T1000 (cell line): ENCODE measurements at places on chromosomes 12 and 14.

DNA sequence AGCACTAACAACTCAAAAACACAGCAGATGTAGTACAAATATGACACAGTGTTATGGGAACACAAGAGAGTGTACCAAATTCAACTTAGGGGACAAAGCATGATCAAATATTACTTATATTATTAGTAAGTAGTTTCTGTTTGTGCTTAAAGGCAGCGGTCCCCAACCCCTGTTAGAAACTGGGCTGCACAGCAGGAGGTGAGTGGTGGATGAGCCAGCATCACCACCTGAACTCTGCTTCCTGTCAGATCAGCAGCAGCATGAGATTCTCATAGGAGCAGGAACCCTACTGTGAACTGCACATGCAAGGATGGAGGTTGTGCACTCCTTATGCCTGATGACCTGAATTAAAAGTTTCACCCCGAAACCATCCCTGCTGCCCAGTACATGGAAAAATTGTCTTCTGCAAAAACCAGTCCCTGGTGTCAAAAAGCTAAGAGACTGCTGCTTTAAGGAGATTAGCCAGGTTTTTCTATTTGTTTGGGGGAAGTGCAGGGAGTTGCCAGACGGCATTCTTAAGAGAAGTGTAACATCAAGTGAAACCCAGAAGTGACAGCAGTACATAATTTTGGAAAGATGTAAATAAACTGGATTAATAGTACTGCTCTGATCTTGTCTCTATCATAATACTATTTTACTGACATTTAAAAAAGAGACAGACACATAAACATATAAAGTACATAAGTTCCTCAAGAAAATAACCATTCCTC is 26.7 kb downstream of the GTF2A1 start:
- DNase-seq: no peak

DNA sequence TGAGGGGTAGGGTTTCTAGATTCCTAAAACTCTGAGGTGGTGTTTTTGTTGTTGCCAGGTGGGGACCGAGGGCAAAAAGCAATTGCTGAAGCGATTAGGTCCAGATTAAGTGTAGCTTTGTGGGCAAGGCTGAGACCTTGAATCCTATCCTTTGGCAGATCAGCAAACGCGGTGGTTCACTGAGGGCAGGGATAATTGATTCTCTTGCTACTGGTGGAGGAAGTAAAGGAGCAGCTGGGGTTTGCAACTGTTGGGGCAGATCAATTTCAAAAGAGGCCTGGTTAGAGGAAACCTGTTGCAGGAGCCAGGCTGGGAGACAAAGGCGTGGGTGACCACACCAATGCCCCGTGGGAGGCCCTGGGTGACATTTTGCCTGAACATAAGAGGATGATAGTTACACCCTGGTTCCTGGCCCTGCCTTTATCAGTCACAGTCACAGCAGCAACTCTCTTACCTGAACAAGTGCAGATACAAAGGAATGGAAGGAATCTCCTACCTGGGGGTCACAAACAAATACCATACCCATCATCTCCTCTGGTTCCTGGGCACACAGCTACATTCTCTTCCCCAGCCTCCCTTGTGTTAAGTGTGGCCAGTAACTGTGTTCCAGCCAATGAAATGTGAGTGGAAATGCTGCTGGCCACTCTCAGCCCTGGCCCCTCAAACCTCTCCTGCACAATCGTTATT is 43.3 kb upstream of the RASSF3 start:
- DNase-seq: no peak

- DNase-seq: no peak
These were observed 59.2 kb downstream of the SPPL3 start for GRCh38 chr12:120844768-120845449.

DNA sequence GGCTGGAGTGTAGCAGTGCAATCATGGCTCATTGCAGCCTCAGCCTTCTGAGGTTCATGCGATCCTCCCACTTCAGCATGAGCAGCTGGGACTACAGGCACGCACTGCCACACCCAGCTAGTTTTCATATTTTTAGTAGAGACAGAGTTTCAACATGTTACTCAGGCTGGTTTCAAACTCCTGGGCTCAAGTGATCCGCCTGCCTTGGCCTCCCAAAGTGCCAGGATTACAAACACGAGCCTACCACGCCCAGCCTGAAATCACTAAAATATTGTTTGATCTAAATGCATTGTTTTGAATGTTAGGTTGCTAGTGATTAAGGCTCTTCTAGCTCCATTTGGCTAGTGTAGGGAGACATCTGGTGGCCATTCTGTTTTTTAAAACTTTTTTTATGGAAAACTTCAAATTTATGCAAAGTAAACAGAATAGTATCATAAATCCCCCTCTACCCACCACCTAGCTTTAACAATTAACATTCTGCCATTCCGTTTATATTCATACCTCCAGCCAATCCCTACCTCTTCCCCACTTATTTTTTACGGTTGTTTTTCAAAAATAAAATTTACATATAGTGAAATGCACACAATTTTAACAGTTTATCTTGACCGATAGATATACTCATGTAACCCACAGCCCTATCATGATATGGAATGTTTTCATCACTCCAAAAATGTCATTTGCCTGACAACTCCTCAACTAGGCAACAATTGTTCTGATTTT is 37.8 kb downstream of the MYO1H start:
- no peak for DNase-seq

- no peak for DNase-seq
These were observed 13.3 kb upstream of the MAP3K9 start for GRCh38 chr14:70822530-70823185.

GRCh38 chr14:105329411-105330150 is 15.0 kb downstream of the PACS2 start:
- no peak for DNase-seq

DNA sequence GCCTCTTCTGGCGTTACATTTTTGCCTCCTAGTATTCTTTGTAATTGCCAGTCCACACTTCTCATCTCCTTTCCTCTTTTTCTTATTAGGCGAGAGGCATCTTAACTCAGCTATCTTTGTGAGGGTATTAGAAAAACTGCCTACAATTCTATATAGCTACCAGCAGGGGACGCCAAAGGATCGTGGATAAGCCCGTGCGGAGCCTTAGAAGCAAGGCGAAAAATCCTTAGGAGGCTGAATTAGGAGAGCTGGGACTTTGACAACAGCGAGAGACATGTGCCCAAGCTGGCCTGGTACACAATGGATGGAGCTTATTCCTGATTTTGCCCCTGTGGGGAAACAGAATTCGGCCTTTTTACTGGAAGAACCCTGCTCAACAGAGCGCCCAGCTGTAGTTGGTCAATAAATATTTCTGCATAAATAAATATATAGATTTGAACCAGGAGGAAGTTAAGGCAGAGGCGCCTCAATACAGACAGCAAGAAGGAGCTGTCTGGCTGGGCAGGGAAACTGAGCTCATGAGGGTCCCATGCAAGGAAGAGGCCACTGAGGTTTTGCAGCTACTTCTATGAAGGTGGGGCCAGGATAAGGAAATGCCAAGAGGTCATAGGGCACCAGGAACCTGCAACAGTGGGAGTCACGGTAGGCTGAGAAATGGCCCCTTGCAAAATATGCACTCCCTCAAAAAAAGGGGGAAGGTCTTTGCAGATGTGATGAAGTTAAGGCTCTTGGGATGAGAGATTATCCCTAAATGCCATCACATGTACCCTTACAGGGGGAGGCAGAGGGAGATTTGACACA is 14.6 kb upstream of the RBM19 start:
- DNase-seq: no peak

- no peak for DNase-seq
These were observed 13.7 kb downstream of the RMST start for GRCh38 chr12:97476255-97476654.

- no peak for DNase-seq
These were observed 101.9 kb downstream of the NPAS3 start for GRCh38 chr14:33040372-33041140.

- no peak for DNase-seq
These were observed 14.3 kb upstream of the PRKAG1 start for GRCh38 chr12:49032679-49033447.

GRCh38 chr12:90290980-90291975 is 582.6 kb upstream of the ATP2B1 start:
- DNase-seq: no peak

DNA sequence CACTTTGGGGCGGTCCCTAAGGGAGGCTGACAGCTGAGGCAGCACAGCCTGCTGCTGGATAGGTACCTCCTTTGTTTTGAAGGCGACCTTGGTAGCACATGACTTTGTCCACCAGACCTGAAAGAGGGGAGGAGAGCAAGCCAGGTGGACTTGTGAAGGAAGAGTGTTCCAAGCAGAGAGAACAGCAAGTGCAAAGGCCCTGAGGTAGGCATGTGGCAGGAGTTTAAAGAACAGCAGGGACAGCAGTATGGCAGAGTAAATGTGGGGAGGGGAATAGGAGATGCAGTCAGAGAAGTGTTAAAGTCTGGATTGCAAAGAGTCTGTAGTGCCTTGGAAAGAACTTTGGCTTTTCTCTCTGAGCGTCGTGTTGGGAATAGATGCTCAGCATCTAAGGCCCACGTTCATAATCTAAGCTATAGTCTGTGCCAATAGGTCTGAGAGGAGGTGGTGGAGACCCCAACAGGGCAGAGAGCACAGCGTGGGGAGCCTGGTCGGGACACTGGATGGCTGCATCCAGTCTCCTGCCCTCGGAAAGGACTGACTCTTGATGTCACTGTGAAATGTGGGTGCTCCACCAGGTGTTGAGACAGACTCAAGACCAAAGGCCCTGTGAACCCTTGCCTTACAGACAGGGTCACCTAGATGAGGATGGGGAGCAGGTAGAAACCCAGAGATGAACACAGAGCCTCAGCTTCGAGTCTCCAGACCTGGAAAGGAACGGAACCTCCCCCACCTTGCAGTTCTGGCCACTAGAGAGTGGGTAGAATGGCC is 242.1 kb upstream of the PWP1 start:
- no peak for DNase-seq

- no peak for DNase-seq
These were observed 171.9 kb downstream of the EMP1 start for GRCh38 chr12:13368431-13368830.

DNA sequence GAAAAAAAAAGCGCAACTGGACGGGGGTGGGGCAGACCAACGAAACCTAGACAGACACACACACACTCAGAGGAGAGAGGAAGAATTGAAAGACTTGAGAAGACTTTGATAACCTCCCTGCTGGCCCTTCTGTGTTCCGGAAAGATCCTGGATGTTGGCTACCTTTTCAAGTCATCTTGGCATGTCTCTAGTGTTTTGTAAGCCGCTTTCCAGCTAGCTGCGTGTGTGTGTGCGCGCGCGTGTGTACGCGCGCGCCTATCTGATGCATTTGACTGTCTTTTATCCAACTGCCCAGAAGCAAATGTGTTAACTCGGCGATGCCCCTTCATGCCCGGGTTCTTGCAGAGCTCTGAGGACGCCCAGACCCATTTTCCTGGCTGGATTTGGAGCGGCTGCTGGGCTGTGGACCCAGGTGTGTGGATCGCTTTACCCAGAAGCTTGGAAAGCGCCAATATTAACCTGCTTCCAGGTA is 664 bp downstream of the LRFN5 start:
- DNase-seq: peak; percentile 10

DNA sequence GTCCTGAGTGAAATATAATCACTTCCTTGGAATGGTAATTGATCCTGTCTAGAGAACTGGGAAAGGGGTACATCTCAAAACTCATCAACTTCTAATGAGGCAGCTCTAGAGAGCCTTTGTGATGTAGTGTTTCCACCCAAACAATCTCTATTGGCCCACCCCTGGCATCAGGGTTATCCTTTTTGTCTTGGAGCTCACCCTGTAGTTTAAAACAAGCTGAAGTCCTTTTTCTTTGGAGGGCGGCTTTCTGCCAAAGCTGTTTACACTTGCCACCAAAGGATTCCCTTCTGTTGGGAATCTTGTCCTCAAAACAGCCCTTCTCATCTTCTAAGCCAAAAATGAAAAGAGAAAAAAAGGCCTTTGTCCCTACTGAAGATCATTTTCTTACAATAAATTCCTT is 60.6 kb upstream of the GTF2A1 start:
- no peak for DNase-seq

- no peak for DNase-seq
These were observed 2.3 kb downstream of the NRXN3 start for GRCh38 chr14:78172428-78172827.

DNA sequence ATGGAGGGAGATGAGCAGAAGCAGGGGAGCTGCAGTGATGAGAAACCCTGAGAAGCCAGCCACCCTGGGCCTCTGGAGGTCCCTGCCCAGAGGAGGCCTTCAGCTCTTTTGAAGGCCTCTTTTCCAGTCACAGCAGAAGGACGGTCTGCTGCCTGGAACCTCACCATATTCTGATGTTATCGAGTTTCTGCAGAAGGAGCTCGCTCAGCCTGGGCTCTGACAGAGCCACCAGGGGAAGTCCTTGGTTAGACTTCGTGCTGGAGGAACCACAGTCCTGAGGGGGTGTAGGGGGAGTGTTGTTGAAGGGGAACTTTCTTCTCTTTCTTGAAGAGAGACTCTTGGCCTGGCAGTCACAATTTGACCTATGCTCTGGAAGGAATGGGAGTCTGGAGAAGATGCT is 25.1 kb upstream of the BATF start:
- no peak for DNase-seq

- no peak for DNase-seq
These were observed 14.0 kb upstream of the MFAP5 start for GRCh38 chr12:8676651-8677050.

- DNase-seq: no peak
These were observed 9.8 kb downstream of the FIGNL2 start for GRCh38 chr12:51838762-51839161.

DNA sequence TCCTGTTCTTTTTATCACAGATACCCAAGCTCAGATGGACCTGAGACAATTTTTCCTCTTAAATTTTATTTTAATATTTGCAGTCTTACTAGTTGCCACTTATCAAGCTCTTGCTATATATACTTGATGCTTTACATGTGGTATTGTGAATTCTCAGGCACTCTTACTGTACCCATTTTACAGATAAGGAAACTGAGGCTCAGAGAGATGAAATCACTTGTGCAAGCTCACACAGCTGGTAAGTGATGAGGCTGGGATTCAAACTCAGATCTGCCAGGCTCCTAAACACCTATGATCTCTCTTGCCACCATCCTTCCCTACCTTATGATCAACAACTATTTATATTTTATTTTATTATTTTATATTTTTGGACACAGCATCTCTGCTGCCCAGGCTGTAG is 133.0 kb upstream of the LHX5 start:
- DNase-seq: no peak

DNA sequence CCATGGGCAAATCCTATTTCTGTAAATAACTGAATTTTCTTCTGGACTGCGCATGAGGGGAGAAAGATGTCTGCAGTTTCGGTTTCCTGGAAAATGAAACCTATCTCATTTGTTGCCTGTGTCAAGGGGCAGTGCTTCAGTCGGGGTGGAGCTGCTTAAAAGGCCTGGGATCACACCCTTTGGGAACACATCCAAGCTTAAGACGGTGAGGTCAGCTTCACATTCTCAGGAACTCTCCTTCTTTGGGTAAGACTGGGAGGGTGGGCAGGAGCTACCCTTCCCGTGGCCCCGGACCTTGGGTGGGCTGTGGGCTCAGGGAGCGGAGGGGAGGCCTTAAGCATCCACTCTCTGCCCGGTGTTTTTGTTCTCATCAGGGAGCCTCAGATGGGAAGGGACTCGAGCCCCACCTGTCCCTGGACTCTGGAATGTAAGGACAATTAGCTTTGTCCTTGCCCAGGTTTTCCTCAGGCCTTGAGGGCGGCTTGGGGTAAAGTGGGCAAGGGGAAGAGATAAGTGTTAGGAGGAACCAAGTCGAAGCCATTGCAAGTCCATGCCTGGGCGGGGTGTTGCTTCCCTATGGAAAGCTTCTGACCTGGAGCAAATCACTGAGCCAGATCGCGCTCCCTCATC is at the start of gene IFI27:
Gene IFI27 (plus strand): TSS at position 185 of the 630 bp plus-strand sequence.
- DNase-seq: no peak
